NCI-H1048 (cell line): ENCODE measurements at places on chromosomes 5 and 9.
A peak's percentile ranks its signal among the peaks of the same experiment; 100 is the strongest.

DNA sequence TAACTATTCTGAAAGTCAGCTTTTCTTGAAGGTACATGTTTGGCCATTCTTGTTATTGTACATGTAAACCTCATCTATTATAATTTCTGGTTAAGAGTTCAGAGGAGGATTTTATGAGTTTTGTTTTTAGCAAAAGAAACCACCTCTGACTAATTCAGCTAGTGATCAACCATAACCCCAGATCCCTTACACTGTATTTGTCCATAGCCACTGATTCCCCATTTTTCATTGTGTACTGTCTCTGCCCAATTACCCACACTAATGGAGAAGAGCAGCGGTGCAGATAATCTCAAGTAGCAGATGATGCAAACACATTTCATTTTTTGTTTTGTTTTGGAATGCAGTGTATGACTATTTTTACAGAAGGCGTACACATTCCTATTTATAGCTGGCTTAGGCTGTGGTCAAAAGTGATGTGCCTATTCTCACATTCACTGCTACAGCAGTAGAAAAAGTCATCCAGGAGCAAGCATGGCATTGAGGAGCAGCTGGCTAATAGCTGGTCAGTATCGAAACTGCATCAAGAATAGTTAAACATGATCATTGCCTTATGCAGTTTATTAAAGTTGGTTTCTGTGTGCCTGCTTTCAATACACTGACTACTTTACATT is 988.3 kb downstream of the DTWD2 start:
- DNase-seq: no peak

DNA sequence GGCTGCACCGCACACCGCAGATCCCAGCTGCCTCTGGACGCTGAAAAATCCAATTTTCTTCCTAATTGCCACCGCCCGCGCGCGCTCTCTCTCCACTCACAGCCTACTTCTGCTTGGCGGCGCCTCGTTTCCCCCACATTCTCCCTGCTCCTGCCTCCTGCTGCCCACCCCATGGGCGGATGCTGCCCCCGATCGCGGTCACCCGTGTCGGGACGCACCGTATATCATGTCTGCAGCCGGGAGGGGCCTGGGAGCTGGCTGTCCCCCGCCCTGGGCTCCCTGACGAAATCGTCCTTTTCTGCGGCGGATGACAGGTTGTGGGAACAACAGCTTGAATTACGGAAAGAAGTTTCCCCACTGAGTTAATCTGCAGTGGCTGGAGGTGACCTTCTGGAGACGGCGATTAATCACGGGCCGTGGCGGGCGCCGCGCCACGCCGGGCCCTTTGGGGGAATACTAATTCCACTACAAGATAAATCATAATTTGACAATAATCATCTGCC is 36.3 kb upstream of the PSD2 start:
- DNase-seq: no peak

DNA sequence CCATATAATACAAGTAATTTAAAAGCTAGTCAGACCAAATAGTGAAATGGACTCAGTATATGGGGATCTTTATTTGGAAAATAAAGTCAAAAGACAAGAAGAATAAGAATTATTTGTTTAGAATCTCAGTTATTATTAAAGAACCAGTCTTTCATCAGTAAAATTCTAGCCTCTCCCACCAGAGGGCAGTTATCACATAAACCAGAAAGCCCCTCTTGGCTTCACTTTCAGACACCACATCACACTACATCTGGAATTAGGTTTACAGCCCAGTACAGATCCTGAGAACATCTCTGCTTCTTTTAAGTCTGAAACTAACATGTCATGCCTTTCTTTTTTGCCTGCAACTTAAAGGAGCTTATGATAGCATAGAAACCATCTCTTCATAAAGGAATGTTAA is 12.2 kb upstream of the HSPB3 start:
- DNase-seq: no peak

DNA sequence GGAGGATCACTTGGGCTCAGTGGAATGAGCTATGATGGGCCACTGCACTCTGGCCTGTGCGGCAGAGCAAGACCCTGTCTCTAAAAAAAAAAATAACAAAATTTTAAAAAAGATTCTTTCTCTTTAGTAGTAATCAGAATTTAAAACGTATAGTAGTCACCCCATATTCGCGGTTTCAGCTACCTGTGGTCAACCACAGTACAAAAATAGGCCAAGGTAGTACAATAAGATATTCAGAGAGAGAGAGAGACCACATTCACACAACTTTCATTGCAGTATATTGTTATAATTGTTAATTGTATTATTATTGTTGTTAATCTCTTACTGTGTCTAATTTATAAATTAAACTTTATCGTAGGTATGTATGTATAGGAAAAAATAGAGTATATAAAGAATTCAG is 18.7 kb downstream of the INIP start:
- DNase-seq: no peak

GRCh38 chr5:96752341-96753016 is 55.3 kb downstream of the ERAP1 start:
- DNase-seq: peak; percentile 0

DNA sequence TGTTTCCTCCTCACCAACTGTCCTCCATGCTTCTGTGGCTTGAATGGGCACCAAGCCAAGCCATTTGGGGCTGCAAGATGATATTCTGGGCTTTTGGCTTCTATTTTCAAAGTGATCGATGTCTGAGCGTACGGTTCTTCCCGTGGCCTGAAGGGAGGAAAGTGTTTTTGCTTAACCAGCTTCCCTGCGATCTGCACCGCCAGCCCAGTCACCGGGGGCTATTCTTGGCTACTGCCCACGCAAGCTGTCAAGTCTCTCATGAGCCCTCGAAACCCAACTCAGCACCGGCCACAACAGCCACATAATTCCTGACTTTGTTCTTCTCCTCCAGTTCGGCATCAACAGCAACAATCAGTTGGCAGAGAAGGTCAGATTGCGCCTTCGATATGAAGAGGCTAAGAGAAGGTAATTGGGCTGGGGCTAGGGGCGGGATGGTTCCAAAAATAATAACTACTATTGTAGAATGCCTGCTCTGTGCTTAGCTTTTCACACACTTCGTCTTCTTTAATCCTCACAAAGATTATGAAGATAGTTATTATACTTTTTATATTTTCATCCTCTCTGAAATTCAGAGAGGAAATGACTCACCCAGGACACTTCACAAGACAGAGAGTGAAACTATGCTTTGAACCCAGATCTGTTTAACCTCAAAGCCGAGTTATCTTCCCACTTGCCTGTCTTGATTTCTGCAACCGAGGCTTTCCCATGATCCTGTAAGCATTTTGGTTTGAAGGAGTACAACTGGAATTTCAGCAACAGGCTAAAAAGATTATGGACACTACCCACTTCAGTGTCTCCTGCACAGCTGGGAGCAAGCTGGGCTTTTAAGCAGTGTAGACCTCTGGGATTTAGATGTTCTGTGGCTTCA is 76.4 kb upstream of the RARS1 start:
- DNase-seq: no peak

GRCh38 chr5:173281910-173282309 is 46.3 kb downstream of the STC2 start:
- DNase-seq: no peak

GRCh38 chr5:39740404-39740803 is 315.6 kb upstream of the DAB2 start:
- DNase-seq: no peak

GRCh38 chr9:38696999-38697398 is 22.9 kb downstream of the FAM240B start:
- DNase-seq: no peak

DNA sequence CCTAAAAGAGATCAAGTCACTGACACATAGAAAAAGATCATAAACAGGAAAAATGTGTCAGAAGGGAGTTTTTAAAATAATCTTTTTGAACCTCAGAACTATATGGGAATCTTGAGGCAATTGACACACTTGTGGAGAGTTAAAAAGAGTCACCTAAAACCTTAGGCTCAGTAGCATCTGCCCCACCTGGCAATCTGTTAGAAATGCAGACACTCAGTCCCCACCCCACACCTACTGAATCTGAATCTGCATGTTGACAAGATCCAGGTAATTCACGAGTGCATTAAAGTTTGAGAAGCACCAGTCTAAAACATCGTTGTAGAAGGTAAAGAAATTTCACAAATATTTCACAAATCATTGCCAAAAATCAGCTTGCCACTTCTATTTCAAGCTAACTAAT is 388.3 kb downstream of the NR2F1-AS1 start:
- DNase-seq: no peak

- DNase-seq: no peak
Observed at GRCh38 chr9:19643875-19644274, 145.0 kb downstream of the SLC24A2 start.
